Stimulated activated CD4-positive, alpha-beta T cell treated with anti-CD3 and anti-CD28 coated beads, Interleukin-12 subunit alpha, Interleukin-12 subunit beta, amount 100 ng/mL, for 24 hours (primary cell): ENCODE measurements at places on chromosomes 4 and X.

DNA sequence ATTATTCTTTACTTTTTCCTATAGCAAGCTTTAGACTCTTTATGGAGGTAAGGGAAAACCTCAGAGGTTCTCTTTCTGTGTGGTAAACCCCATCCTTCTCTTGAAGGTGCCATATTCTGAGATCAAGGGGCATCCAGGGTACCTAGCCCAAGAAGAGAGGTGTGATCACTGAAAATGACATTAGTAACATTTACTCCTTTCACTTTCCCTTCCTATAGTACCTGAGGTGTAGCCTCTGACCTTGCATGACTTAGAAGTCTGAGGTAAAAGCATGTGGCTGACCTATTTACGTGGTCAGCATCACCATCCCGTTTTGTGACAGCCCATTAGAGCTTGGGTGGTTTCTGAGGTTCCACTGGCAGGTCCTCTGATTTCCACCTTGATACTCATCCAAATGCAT is 25.7 kb downstream of the SGMS2 start:
- DNase-seq = no peak

- DNase-seq = no peak
Measured at GRCh38 chrX:41684138-41684537, 4.6 kb upstream of the GPR34 start.

- DNase-seq = no peak
Measured at GRCh38 chr4:6050551-6050950, 32.3 kb upstream of the C4orf50 start.

GRCh38 chrX:154827194-154828015 is 7.1 kb downstream of the SMIM9 start:
- DNase-seq = no peak

- DNase-seq = no peak
Measured at GRCh38 chr4:149897783-149898182, 82.1 kb upstream of the IQCM start.

- no peak for DNase-seq
Measured at GRCh38 chrX:24005028-24005427, 22.0 kb downstream of the KLHL15 start.

GRCh38 chr4:6252051-6252450 is 17.6 kb upstream of the WFS1 start:
- no peak for DNase-seq

DNA sequence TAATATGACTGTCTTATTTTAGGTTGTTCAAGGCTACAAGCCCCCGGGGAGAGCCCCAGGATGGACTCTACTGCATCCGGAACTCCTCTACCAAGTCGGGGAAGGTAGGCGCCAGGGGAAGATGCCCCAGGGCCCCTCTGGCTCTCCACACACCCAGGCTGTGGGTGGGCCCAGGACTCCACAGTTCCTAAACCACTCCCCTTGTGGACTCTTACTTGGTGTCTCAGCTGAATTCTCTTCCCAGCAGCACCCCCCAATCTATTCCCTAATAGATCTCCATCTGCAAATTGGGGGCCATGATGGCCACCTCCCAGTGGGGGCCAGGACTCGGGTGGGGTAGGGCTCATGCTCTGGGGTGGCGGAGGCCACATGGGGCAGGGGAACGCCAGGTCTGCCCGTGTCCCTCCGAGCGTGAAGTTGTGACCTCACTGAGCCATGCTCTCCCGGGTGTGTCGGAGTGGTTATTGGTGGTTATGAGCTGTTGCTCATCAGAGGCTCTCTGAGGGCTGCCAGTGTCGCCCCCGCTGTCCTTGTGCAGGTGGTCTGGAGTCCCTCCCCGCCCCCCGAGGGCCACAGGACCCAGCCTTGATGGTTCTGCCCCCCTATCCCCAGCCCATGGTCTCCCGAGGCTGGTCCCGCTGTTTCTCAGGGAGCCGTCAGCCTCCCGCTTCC is 11.2 kb upstream of the ADD1 start:
- DNase-seq = no peak
